Skeletal muscle cell (primary cell): ENCODE measurements at places on chromosomes 11 and 22.

GRCh38 chr11:15621565-15621964 is 506.8 kb downstream of the INSC start:
- DNase-seq: no peak

DNA sequence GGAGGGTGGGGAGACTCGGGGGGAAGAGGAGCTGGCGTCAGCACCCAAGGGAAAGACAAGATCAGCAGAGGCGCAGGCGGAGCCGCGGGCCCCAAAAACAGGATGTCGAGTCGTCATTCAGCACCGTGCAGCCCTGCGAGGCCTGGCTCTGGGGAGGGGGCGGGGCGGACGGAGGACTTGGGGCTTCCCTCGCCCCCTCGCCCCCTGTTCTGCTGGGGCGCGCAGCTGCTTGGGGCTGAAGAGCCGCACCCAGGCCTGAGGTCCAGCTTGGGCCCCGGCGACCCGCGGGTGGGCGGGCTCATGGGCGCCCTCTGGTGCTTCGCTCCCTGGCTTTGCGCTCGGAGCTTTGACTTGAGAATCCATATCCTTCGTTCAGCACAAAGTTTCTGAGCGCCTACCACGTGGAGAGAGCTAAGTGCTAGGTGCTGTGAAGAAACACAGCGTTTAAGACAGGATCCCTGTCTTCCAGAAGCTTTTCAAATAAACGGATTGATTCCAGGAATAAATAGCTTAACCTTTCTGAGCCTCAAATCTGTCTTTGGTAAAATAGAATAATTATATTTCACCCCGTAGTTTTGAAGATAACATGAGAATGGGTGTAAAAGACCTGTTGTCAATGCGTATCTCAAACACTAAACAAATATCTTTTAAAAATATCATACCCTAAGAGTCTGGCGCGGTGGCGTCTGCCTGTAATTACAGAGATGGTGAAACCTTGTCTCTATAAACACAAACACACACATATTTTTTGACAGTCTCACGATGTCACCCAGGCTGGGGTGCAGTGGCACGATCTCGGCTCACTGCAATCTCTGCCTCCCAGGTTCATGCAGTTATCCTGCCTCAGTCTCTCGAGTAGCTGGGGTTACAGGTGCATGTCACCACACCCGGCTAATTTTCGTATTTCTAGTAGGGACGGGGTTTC is 929 bp upstream of the RHOG start:
- DNase-seq: peak; percentile 57

GRCh38 chr11:49208006-49208721 is at the start of gene FOLH1:
TSS of gene FOLH1 (minus strand) at chr11:49208602. CDS start at chr11:49208409, 193 bp downstream.
- no peak for DNase-seq

DNA sequence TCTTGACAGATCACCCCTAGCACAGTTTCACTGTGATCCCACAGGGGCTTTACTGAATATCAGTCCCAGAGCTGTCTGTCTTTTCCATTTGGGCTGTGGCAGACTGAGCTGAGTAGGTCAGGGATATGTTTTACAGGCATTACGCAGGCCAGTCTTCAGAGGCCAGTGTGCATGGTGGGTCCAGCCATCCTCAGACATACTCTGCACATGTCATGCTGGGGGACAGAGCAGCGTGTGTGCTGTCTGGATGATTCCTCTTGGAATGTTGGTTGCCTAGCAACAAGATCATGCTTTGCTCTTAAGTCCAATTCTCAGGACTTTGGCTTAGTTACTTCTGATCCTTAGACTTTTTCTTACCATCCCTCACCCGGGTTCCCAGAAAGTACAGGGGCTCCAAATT is 736.5 kb downstream of the DLG2 start:
- no peak for DNase-seq

DNA sequence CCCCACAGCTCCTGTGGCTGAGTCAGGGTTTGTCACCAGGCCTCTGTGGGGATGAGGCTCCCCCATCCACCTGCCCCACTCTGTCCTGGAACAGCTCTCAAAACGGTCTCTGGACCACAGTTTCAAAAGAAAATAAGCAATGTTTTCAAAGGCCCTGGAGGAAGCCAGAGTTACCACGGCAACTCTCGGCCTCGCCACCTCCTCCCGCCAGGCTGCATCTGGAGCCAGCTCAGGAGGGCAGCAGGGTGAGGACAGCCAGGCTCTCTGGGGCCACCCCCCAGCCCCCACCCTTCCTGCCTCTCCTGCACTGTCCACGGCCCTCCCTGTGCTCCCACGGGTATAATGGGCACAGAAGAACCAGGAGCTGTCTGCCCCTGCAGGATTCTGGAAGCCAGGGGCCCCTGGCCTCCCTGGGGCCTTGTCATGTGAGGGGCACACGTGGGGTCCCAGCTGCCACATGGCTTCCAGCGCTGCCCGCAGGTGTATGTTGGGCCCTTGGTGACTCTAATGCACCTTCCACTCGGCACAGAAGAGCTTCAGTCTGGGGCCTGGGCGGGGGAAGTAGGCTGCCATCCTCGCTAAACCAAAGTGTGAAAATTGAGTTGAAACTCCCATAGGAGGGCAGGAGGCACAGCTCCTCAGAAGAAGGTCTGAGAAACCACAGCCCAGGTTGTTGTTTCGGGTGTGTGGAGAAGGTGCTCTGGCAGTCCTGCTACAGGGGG is 10.3 kb downstream of the CD81 start:
- DNase-seq: no peak

- DNase-seq: no peak
Observed at GRCh38 chr11:42840860-42841259, 470.9 kb upstream of the API5 start.

- no peak for DNase-seq
Observed at GRCh38 chr11:21640491-21640890, 552.4 kb upstream of the ANO5 start.
